ENCODE measurements at places on chromosomes 2 and 18.

- no peak for DNase-seq
These were observed 264.7 kb downstream of the PTH2R start for GRCh38 chr2:208671284-208671683.

- DNase-seq = no peak
These were observed 117.9 kb downstream of the MYCN start for GRCh38 chr2:16058256-16058655.

- no peak for DNase-seq
These were observed 2.6 kb downstream of the ZNF521 start for GRCh38 chr18:25349131-25349925.

DNA sequence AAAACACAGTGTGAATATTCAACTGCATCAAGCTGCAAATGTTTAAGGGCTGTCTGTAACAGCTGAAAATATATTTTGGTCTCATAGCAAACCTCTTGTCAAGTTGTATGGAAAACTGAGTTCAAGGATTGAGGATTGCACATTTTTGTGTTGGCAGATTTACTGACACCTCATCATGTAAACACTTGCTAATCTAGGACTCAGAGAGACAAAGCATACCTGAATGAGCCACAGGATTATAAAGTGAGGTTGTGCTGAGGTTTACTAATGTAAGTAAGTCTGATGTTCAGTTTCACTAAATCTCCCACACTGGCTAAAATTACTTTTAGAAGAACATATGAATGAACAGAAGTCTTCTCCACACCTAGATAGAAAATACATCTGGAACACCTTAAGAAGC, 1993.1 kb upstream of the CELF4 start:
- no peak for DNase-seq

DNA sequence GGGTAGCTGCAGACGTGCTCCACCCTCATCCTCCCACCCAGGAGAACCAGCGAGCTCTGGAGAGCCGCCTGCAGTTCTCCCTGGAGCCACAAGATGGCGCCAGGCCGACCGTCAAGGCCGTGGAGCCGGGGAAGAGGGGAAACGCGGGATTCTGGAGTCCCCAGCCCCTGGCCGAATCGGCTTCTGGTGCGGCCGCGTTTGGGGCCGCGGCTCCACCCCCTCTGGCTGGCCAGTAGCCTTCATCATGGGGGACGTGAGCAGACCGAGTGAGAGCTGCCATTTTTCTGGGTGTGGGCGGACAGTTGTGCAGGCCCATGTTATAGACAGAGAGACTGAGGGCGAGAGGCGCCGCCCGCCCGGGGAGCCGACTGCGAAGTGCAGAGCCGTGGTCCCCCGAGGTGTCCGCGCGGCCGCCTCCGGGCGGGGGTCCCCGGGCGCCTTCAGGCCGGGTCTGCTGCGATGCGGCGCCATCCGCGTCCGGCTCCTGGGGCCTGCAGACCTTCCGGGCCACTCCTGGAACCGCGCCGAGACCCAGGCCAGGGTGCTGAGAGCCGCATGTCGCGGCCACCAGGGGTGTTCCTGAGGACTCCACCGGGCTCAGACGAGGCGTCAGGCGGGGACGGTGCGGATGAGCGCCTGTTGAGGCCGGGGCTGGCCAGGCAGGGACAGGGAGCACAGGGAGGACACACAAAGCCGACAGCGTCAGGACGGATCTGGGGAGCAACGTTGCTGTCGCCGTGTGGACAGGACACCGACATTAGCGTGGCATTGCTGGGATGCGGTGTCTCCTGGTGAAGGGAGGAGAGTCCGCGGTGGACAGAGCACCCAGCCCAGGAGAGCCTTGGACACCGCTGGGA, 418.2 kb upstream of the HS6ST1 start:
- DNase-seq = peak; percentile 60

DNA sequence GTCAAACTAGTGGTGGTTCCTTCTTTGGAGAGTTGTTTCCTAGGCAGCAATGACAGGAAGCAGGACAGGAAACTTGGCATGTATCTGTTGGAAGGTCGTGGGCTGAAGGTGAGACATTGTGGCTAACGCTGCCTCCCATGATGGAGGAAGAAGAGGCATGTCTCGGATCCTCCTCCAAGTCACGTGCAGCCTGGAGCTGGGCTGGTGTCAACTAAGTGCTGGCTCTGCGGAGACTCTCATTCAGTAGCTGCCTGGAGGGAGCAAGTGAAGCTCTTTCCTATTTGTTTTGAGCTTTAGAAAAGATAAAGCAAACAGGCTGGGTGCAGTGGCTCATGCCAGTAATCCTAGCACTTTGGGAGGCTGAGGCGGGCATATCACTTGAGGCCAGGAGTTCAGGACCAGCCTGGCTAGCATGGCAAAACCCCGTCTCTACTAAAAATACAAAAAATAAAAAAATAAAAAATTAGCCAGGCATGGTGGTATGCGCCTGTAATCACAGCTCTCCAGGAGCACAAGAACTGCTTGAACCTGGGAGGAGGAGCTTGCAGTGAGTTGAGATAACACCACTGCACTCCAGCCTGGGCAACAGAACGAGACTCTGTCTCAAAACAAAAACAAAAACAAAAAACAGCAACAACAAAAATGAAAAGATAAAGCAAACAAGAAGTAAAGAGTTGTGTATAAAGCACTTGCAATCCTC, 28.2 kb upstream of the INO80C start:
- DNase-seq = no peak

GRCh38 chr2:165674780-165675179, 119.3 kb downstream of the GALNT3 start:
- DNase-seq = no peak

DNA sequence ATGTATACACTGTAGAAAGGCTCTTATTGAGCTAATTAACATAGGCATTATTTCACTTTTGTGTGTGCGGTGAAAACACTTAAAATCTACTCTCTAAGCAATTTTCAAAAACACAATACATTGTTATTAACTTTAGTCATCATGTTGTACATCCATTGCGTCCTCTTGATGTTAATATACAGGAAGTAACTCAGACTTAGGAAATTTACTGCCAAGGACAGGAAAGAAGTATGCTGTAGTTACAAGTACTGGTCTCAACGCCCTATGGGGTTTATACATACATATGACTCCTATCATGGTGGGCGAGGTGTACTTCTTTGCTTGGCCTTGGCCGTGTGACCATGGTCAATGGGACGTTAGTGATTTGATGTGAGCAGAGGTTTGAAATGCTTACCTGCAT, 15.5 kb downstream of the SCTR start:
- DNase-seq = no peak

- no peak for DNase-seq
These were observed 43.1 kb upstream of the SLC39A10 start for GRCh38 chr2:195613922-195614321.

- DNase-seq = no peak
These were observed 729.5 kb upstream of the LRRTM4 start for GRCh38 chr2:78251708-78252107.

DNA sequence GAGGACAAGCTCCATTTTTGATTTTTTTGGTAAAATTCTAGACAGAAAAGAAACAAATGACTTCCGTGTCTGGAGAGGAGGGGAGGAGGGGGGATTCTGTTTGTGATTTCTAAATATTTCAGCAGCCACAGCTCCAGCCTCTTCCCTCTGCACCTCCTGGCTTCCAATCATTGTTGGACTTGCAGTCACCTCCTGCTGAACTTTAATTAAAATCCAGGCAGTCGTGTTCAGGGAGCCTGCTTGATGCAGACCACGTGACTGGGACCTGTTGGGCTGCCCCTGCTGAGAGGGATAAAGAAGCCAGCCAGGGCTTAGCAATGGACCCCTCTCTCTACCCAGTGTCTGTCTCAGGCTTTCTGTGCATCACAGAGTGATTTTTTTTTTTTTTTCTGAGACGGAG, 115.1 kb downstream of the SH3BP4 start:
- no peak for DNase-seq

- DNase-seq = no peak
These were observed 120.4 kb downstream of the DCDC2C start for GRCh38 chr2:3823748-3824147.

GRCh38 chr2:66573821-66574233, 138.9 kb downstream of the MEIS1 start:
- DNase-seq = no peak

- DNase-seq = no peak
These were observed 56.0 kb downstream of the TMEM247 start for GRCh38 chr2:46535360-46535759.

GRCh38 chr2:101253703-101254450, 1.2 kb downstream of the CNOT11 start:
- no peak for DNase-seq

GRCh38 chr2:238097988-238098871, 1.9 kb upstream of the ESPNL start:
- peak; percentile 62 for DNase-seq

DNA sequence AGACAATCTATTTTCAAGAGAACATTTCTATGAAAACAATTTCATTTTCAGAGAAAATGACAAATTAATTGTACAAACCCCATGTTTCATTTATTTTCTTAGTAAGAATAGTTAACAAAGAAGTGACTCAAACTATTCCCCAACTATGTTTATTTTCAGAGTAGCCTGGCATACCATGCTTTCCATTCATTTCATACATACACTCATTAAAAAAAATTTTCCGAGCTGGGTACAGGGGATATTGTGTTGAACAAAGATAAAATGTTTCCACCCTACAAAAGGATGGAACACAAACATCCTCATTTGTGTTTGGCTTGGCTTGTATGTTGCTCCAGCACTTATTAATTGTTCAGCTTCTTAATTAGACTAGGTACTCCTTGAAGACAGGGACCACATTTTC, 331.4 kb downstream of the EXOC6B start:
- DNase-seq = no peak

- DNase-seq = peak; percentile 30
These were observed 178.7 kb downstream of the CLIP4 start for GRCh38 chr2:29293830-29294438.

- no peak for DNase-seq
These were observed 146.1 kb downstream of the BCL11A start for GRCh38 chr2:60407398-60407797.

GRCh38 chr2:229703909-229704630, 10.3 kb downstream of the DNER start:
- DNase-seq = no peak

DNA sequence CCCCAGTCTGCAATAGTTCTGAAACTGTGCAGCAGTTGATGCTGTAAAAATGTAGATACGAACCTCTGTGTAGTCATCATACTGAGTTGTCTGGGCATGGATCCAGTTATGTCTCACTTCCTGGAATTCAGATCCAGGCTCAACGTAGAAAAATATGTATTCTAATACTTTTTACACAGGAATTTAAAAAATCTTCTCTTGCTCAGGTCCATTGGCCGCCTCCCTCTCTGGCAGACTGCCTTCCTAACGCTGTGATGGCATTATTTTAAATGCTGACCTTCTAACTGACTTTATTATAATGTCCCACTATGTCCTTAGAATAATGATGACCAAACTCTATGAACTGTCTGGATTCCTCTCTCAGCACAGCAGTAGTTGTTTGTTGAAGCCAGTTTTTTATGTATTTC, 119.6 kb downstream of the FEZ2 start:
- no peak for DNase-seq

- DNase-seq = no peak
These were observed 279.2 kb downstream of the CLIP4 start for GRCh38 chr2:29394311-29394980.

DNA sequence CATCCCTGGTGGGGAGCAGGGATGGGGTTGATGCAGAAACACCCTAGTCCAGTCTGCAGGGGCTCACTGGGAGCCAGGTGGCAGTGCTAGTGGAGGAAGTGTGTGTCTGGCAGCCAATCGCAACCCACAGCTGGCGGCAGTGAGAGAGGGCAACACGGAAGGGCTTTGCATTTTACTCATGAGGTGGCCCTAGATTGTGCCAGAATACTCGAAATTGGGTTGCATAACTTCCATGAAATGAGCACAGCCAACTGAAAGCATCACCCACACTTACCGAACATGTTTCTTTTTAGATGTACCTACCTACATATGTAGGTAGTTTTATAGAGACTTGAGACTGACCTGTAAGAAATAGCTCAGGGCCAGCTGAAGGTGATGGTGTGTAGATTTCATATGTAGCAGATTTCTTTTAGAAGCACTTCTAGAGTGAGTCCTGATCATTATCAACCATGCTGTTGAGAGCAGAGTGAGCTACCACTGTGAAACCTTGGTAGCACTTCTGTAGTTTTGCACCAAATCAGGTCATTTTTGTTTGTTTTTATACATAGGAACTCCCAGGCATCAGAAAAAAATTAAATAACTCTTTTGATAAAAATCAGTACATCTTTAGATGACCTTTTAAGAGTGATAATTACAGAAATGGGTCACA, 13.0 kb downstream of the IL18R1 start:
- no peak for DNase-seq

- DNase-seq = no peak
These were observed 40.8 kb upstream of the SPAG16 start for GRCh38 chr2:213243189-213244044.

GRCh38 chr2:128374711-128375413, 56.2 kb upstream of the HS6ST1 start:
- DNase-seq = no peak

DNA sequence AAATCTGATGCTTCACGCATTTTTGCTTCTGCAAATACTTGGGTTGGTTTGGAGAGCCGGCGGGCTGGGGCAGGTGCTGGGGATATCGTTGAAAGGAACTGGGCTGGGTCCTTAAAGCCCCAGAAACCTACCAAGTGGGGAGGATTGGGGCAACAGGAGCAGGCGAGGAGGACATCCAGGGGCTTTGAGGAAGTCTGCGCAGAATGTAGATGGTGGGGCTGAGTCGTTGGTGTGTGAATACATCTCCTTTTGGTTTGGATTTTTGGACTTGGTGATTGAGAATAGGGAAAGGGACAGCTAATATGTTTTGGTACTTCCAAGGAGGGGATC, 1.1 kb downstream of the DCC start:
- no peak for DNase-seq

GRCh38 chr2:148999451-148999921, 39.0 kb upstream of the LYPD6B start:
- no peak for DNase-seq

- DNase-seq = no peak
These were observed 1118.8 kb upstream of the ZEB2 start for GRCh38 chr2:145638675-145639074.

DNA sequence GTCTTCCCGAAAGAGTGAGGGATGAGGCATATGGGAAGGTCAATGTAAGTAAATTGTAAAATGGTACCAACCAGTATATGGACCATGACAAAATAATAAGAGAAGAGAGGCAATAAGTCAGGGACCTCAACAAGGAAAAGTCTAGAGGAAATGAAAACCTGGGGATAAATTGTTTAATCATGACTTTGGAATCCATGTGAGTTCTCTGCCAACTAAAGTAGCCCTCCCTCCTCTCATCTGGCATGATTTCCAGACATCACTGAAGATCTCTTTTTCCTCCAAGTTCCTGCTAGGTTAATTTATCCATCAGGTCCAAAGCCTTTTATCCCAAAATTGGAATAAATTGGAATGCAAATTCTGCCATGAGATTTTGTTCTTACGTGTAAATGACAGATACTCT, 417.9 kb downstream of the NRXN1 start:
- no peak for DNase-seq

DNA sequence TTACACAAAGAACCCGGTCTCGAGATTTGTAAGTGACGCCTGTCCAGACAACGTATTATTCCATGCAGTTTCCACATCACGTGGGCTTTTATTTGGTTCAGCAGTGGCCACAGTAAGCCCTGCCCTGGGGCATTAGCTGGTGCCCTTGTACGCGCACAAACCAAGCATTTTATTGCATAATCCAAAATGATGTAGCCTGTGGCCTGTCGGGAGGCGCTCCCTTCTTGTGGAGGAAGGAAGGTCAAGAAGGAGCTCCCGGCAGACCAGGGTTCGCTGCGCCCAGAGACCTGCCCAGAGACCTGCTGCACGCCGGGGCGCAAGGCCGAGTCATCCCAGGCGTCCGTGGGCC, 179.6 kb upstream of the ALKAL2 start:
- no peak for DNase-seq
